Cerebellar cortex (tissue), 1 donor: ENCODE measurements at places on chromosomes 2 and 18.
A peak's percentile ranks its signal among the peaks of the same experiment; 100 is the strongest.

DNA sequence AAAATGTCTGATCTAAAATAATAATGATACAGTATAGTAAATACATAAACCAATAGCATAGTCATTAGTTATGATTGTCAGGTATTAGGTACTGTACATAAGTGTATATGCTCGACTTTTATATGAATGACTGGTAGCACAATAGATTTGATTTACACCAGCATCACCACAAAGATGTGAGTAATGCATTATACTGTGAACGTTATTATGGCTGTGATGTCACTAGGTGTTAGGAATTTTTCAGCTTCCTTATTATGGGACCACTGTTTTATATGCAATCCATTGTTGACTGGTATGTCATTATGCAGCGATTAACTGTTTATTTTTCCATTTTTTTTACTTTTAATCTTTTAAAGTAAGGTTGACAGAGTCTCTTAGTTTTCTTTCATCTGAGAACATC lies 23.7 kb downstream of the ATP9B start:
- DNase-seq = no peak

DNA sequence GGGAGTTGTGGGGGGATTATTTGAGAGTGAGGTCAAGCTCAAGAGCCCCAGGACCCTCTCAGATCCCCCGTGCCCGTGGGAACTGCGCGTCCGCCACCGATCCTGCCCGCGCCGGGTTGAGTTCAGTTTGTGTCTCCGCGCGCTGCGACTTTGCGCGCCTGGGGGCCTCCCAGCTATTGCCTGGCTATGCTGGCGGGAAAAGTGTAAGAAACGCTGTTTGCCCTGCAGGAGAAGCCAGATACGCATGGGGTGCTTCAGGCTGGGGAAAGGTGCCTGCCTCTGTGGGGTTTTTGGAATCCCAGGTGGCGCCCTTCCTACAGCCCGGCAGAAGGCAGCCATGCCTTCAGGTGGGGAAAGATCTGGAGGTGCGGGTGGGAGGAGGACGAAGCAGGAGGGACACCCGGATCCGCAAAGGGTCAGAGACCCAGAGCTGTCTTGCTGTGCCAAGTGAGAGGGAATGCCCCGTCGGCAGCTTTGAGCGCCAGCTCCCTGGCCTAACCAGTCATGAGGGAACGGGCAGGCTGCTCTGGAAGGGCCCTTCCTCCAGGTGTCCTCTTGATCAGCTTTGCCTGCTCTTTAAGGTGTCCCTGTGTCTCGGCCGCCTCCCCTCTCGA lies 22.5 kb downstream of the TEX44 start:
- DNase-seq = peak; percentile 44

DNA sequence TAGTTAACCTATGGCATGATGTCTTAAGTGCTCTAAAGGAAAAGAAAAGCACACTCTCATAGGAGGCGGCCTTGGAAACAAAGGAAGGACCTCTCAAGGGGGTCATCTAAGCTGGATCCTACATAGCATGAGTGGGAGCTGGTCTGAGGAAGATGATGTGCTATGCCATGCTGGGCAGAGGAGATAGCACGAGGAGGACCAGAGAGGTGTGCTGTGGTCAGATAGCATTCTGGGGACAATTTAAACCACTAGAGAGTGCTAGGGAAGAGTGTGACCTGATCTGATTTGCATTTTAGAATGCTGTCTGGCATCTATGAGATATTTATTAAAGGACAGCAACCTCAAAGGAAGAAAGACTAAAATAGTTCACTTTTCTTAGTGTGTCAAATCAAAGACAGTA lies 910.1 kb upstream of the CELF4 start:
- no peak for DNase-seq

DNA sequence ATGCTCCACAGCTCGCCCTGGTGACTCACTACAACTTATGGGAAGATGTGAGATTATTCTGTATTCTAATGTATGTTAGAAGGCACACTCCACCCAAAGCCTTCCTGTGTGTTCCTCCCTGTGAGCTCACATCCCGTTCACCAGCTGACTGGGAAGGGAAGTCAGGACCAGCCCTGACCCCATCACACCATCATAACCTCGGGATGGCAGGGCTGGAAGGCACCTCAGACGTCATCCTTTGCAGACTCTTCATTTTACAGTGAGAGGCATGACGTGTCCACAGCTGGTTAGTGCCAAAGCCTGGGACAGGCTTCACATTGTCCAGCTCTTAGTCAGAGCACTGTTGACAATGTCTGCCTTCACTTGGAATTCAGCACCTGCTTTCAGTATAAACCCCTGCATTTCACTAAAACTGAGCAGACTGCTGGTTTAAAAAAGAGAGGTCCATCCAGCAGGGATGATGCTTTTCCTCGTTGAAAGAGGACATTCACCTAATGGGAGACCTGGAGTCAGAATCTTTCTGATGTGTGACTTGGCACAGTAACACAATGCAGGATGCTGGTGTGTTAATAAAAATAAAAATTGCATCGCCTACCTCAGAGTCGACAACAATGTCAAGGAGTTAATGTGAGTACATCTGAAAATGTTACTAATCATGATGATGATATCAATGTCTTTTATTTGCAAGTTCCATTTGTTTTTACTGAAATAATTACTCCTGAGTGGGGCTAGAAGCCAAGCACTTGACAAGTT lies 418.0 kb upstream of the TNP1 start:
- DNase-seq = no peak

DNA sequence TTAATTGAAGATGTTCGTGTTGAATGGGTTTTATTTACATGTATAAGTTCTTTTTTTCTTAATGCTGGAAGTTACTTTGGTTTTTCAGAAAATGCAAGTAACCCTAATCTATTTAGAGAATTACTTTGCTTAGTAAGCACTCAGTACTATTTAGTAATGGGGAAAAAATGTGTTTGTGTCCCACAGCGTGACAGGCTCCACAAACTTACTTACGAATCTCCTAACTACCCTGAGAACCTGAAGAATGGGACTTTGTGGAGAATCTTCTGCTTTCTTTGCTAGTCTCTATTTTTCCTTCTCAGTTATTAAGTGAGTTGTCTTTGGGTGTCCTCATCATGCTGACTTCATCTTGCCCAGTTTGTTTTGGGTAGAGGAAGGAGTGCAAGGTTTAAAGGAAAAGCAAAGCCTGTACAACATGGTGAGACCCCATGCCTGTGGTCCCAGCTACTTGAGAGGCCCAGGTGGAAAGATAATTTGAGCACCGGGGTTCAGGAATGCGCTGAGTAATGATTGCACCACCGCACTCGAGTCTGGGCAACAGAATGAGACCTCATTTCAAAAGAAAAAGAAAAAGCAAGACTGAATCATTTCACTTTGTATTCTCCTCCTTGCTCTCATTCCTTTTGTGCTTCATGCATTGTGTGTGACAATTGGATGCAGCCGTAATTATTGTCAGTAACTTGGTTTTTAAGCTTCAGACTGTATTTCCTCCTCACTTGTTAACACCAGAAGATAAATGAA lies 10.2 kb downstream of the NEDD4L start:
- DNase-seq = no peak

DNA sequence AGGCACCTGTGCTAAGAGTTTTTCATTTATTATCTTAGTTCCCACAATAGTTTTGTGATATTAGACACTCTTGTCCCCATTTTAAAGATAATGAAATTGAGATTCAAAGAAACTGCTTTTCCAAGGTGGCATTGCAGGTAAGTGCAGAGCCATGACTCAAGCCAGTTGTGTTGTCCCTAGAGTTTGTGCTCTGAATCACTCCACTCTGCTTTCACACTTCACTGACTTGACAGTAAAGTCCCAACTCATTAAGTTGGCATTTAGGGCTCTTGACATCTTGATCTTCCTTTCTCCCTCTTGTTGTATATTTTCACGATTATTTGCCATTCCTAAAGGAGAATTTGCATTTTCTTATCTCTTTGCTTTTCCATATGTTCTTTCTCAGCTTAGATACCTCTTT lies 114.3 kb downstream of the DIS3L2 start:
- no peak for DNase-seq

GRCh38 chr2:88081924-88082608 lies 14.4 kb downstream of the SMYD1 start:
- DNase-seq = no peak

DNA sequence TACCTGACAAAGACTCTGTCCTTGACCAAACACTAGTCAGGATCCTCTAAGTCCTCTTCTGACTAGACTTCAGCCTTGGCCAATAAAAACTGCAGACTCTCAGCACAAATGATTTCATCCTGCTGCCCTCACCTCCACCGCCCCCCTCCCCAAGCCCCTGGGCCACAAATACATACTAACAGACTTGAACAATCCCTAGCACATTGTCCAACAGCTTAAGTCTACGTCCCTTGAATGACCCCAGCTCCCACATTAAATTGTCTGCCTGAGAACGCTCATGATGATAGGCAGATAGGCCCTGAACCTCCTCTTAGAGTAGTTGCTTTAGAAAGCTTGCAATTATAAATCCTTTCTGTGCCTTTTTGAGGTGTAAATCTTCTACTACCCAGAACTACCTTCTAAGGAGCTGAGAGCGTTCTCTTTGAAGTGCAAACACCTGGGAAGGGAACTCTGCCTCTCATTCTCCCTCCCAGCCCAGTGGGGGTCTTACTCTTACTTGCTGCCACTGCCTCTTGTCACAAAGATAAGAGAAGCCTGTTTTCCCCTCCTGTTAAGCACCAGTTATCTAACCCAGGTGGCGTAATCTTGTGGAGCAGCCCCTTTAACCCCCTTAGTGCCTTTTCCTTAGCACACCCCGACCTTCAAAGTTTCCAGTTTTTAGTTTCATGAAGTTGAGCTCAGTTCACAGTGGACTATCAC lies 1225.6 kb downstream of the LRP1B start:
- no peak for DNase-seq

DNA sequence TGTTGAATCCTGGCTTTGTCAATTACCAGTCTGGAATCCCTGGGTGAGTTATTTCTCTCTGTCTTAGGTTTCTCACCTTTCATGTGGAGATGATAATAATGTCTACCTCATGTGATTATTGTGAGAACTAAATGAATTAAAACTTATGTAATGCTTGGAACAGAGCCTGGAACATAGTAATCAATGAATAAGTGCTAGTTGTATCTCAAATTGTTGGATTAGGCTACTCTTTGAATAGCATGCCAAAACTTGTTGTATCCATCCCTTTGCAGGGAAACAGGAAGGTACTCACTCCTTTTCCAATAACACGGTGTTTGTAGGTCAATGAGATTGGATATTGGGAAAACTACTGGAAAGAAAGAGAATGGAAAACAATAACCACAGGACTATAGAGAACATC lies 796.6 kb upstream of the ZEB2 start:
- no peak for DNase-seq

DNA sequence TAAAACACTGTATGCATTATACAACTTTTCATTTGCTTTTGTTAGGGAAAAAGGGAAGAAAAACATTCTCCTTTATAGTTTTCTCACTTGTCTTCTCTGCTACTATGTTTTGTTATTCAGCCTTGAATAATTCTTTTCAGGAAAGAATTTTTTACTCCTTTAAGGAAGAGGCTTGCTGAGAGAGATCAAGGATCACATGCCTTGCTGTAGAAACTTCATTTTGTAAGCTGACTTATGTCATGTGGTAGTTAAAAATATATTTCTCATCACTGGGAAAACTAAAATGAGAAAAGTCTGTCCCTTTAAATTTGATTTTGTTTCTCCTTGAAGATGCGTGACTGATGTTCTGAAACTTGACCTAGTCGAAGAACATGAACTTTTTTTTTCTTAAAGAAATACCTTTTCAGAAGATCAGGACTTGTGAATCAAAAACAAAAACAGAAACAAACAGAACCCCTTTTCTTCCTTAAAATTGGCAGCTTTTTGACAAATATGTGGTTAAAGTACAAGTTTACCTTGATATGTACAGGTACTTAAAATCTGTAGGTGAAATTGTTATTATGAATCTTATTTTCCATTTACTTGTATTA lies 145.1 kb downstream of the COMMD1 start:
- no peak for DNase-seq
